NB4 (cell line): ENCODE measurements at places on chromosomes 7 and 10.

DNA sequence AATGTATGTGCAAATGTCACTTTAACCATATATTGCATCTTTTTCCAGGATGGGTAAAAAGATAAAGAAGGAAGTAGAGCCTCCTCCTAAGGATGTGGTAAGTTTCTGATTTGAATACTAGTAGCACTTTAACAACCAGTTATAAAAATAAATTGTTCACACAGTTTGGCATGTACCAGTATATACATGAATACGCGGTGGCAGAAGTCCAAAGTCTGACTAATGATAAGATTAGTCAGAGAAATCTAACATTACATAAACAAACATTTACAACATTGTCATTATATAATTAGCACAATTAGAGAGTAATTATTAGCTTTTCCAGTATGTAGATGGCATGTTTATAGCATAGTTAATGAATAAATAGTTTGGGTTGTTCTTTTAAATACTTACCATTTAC lies 4.1 kb downstream of the ARMC3 start:
- no peak for DNase-seq

GRCh38 chr7:13181216-13181615 lies 493.8 kb downstream of the ARL4A start:
- no peak for DNase-seq

DNA sequence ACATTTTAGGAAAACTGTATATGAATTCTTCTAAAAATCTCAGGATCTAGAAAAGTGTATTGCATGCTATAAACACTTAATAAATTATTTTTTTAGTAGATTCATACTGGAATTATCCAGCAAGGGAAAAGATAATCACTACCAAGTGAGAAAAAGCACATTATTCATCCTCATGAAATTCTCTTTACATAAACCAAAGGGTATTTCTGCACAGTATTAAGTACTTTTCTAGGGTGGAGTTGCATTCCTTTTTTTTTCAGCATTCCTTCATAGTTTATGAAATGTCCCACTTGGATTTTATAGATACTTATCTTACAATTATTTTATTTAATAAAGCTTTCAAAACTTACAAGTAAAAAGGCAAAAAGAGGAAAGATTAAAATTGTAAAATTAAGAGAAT lies 403.3 kb downstream of the HGF start:
- no peak for DNase-seq

DNA sequence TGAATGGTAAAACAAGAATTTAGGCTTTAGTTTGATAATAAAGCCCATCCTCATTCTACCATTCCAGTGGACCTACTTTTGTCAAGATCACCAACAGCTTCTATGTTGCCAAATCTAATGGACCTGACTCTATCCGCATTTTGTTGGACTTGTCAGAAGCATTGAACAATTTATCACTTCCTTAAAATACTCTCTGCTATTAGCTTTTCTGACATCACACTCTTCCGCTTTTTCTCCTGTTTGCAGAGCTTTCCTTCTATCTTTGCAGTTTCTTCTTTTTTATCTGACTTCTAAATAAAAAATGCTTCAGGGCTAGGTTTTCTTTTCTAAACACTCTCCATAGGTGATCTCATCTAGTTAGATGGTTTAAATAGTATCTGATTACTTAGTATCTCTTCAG lies 42.7 kb upstream of the SMIM30 start:
- DNase-seq, result no peak
